Fibroblast of villous mesenchyme (primary cell): ENCODE measurements at places on chromosomes 1 and 21. TPM values are rescaled to one million over a fixed set of nuclear protein-coding genes. Genes with fewer than 3 reads are reported as not detected.

DNA sequence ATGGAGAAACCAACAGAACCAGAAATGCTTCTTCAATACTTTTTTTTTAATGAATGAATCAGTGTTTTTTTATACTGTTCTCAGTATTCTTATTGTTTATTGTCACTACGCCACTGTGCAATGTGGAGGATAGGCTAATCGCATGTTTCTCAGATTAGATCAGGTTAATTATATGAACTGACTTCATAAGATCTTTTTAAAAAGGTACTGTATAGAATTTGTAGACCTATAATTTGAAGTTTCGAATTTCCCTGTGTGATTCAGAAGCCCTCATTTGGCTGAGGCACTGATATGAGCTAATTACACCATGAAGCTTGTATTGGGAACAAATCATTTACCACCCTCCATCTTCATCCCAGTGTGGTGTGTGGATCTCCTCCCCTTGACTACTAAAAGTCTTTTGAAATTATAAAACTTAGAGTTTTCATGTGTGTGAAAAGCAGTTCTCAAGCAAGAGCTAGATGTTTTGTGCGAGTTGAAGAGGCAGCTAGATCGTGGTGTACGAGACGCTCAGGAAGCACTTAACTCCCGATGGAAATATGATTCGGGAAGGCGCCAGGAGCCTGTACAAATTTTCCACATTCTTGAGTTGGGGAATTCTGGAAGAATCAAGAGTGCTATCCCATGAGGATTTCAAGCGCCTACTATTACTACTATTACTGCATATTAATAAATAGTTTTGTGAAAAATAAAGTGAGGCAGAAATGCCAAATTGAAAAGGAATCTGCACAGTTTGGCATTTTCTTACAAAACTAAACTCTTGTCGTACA is 52.1 kb upstream of the KCNE2 start:
- DNase-seq, result no peak

DNA sequence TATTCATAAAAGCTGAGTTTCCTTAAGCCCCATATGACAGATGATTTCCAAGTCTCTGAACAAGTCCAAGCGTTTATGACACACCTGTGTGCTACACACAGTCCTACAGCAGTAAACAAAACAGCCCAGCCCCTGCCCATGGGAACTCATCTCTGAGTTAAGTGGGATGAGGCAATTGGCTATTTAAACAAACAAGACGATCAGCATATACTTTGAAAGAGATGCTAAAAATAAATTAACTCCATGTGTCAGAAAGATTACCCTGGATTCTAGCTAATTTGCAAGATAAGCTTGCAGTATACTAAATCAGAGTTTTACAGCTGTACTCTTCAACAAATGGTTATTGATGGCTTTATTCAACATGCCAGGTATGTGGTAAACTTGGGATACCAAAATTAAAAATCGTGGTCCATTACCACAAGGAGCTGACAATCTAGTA is 7.0 kb downstream of the PSMG1 start:
- peak; percentile 46 for DNase-seq

The SLC44A5 gene
- under 0.01 TPM in 2 replicates for total RNA-seq

GRCh38 chr1:16075337-16076030 is 2.0 kb upstream of the FAM131C start:
- DNase-seq, result peak; percentile 73

The AQP10 gene
- total RNA-seq, result not detected in 2 replicates

The CSMD2 gene
- total RNA-seq, result 1.3 and 3.0 TPM in 2 replicates
